ENCODE measurements at places on chromosomes 7 and 10.

GRCh38 chr7:128053023-128053422, 21.8 kb upstream of the LRRC4 start:
- no peak for DNase-seq

GRCh38 chr10:123746061-123746460, 79.9 kb downstream of the GPR26 start:
- no peak for DNase-seq

DNA sequence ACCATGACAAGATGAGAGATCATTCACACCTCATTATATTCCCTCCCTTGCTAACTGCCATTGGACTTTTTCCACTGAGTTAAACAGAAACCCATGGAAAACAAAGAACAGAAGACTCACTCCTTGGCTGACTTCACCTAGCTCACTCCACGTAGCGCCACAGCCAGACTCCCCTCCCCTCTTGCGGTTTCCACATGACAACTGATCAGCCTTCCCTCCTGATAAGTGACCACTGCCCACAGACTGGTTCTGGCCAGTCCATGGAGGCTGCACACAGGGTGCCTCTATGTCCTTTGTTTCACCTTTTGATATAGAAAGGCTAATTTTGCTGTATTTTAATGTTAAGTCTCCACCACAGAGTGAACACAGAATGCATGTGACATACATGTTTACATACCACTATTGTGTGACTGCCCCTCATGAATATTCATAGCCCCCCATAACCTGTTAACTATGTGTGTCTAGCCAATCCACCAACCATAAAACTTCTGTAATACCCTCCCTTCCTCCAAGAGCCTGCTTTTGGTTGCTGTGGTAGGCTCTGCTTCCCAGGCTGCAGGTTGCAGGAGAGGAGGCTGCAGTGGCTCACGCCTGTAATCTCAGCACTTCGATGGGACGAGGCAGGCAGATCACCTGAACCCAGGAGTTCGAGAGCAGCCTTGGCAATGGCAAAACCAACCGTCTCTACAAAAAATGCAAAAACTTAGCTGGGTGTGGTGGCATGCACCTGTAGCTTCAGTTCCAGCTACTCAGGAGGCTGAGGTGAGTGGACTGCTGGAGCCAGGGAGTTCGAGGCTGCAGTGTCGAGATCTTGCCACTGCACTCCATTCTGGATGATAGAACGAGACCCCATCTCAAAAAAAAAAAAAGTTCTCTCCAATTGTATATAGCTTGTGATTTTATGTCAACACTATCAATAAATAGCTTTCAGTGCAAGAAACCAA, 10.0 kb upstream of the IFIT5 start:
- no peak for DNase-seq

- DNase-seq: no peak
These were observed 146.3 kb downstream of the CHCHD3 start for GRCh38 chr7:132935608-132936007.

GRCh38 chr7:67696878-67697277, 700.2 kb downstream of the TYW1 start:
- no peak for DNase-seq

DNA sequence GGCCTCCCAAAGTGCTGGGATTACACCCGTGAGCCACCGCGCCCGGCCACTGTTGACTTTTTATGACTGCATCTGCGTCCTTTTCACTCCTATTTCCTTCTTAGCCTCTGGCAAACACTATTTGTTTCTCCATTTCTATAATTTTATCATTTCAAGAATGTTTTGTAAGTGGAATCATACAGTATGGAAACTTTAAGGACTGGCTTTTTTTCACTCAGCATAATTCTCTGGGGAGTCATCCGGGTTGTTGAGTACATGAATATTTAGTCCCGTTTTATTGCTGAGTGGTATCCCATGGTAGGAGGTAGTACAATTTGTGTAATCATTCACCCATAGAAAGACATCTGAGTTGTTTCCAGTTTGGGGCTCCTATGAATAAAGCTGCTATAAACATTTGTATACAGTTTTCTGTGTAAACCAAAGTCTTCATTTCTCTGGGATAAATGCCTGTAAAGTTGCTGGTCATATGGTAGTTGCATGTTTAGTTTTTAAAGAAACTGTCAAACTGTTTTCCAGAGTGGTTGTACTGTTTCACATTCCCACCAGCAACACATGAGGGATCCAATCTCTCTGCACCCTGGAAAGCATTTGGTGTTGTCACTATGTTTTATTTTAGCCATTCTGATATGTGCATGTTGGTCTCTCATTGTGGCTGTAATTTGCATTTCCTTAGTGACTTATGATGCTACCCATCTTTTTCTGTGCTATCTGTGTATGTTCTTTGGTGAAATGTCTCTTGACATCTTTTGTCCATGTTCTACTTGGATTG, 139.6 kb upstream of the EEPD1 start:
- no peak for DNase-seq

GRCh38 chr10:126429275-126429674, 41.0 kb upstream of the ADAM12 start:
- DNase-seq: no peak

GRCh38 chr7:155057076-155057475, 13.0 kb upstream of the HTR5A start:
- DNase-seq: no peak

DNA sequence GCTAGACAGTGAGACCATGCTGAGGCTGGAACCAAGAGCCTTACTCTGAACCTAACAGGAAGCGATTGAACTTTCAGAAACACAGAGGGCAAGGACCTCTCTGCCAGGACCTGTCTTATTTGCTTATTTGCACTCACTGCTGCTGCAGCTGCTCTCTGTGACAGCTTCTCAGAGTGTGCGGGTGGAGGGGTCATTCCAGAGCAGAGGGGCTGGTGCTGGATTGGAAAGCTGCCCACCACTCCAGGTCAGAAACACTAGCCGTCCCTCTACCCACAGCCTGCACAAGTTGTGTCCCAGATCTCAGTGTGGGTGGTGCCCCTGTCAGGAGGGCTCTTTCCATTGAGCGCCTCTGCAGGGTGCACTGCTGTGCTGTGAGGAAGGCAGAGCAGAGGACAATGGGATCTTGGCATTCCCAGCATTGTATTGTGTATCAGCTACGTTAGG, 126.2 kb downstream of the CCNY start:
- DNase-seq: no peak

GRCh38 chr10:62763155-62763554, 41.4 kb upstream of the ADO start:
- DNase-seq: no peak

DNA sequence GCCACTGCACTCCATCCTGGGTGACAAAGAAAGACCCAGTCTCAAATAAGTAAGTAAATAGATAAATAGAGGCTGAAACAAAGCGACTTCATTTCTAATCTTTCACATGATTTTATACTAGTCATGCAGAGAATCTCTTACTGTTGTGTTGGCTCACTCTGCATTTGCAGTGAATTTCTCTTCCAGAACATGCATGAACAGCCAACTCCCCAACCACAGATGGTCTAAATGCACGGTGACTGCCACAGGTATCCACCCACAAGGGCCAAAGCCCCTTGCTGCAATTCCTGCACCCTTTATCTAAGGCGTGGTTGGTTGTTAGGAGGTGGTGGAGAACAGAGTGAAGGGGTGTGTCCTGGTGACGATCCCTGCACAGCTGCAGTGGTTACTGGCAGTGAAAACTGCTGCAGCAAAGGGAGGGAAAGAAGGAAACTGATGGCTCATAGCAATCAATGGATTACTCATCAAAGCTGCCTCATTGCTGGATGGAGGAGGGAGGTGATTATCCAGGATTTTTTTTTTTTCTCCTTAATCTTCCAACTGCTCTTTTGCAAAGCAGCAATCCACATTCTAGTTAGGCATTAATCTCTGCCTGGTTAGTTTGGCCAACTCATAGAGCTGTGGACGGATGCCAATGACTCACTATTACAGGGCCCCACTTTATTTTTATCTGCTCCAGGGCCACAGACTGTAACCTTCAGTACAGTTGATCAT, 50.6 kb downstream of the PRTFDC1 start:
- DNase-seq: no peak

- no peak for DNase-seq
These were observed 88.3 kb downstream of the FAM107B start for GRCh38 chr10:14686356-14686755.

GRCh38 chr10:119041326-119041725, 11.8 kb downstream of the NANOS1 start:
- DNase-seq: no peak

DNA sequence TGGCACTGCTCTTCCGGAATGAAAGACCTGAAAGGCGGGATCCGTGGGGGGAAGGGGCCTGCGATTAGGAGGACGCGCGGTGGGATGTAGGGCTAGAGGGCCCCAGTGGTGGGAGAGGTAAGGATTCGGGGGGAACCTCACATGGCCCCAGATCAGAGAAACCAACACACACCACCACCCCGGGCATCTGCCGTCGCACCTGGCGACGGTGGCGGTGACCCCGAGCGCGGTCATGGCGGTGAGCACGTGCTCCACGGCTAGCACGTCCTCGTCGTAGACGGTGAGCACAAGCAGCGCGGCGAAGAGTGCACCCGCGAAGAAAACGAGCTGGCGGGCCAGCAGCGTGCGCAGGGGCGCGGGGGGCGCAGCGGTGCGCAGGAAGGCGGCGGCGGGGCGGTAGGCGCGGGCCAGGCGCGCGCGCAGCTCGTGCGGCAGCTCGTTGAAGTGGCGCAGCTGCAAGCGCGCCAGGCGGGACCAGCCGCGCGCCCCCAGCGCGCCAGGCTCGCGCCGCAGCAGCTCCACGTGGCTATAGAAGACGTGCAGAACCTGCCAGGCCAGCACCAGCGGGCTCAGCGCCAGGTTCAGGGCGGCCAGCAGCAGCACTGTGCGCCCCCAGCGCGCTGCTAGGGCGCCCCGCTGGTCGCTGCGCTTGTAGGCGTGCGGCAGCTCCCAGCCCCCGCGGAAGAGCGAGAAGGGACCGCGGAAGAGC, 5.7 kb downstream of the ATG9B start:
- DNase-seq: no peak

DNA sequence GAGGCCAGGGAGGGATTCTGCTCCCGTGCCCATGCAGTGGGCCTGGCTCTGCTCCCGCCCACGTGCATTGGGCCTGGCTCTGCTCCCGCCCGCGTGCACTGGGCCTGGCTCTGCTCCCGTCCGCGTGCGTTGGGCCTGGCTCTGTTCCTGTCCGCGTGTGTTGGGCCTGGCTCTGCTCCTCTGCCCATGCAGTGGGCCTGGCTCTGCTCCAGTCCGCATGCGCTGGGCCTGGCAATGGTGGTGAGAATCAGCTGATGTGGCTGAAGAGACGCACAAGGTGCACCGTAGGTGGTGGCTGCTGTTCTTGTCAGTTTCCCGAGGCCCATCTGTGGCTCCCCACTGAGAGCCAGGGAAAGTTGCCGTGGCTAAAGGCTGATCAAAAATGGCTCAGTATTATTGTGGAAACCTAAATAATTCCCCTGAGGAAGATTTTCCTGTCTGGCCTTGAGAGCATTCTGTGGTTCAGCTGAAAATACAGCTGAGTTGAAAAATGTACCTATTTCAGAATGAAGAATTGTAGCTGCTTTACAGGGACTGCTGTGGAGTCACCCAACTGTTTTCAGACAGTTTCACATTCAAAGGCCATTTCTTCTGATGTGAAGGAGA, 572.4 kb downstream of the GLRX3 start:
- no peak for DNase-seq

DNA sequence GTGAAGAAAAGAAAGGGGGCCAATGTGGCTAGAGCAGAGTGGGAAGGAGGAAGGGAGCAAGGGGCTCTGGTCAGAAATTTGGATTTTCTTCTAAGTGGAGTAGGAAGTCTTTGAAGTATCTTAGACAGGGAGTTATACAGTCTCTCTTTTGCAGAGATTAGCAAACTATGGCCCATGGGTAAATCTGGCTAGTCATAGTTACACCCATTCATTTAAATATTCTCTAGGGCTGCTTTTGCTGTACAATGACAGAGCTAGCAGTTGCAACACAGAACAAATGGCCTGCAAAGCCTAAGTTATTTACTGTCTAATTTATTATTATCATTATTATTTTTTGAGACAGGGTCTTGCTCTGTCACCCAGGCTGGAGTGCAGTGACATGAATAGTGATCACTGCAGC, 10.5 kb upstream of the LAMB4 start:
- no peak for DNase-seq

- no peak for DNase-seq
These were observed 2.1 kb upstream of the CREM start for GRCh38 chr10:35124540-35124939.

- no peak for DNase-seq
These were observed 66.1 kb upstream of the AQP1 start for GRCh38 chr7:30845426-30846135.

- DNase-seq: no peak
These were observed 46.4 kb downstream of the ABCB5 start for GRCh38 chr7:20661884-20662283.

- DNase-seq: no peak
These were observed 24.0 kb downstream of the OR9A2 start for GRCh38 chr7:143002898-143003297.

DNA sequence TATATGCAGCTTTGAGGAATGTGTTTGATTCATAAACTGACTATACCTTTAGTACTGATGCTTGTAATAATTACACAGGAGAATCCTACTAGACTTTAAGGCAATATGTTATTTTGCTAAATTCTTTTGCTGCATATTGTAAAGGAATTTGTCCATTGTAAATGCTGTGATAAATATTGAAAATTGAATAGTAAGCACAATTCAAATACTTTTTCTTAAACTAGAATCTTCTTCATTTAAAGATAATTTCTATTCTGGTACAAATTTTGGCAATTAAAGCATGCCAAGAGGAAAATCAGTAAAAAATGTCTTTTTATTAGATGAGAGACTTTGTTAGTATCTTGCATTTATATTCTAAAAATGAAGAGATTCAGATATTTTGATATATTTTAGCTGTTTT, 45.4 kb downstream of the SMNDC1 start:
- no peak for DNase-seq

GRCh38 chr7:77831481-77831880, 32.9 kb downstream of the PHTF2 start:
- peak; percentile 38 for DNase-seq

DNA sequence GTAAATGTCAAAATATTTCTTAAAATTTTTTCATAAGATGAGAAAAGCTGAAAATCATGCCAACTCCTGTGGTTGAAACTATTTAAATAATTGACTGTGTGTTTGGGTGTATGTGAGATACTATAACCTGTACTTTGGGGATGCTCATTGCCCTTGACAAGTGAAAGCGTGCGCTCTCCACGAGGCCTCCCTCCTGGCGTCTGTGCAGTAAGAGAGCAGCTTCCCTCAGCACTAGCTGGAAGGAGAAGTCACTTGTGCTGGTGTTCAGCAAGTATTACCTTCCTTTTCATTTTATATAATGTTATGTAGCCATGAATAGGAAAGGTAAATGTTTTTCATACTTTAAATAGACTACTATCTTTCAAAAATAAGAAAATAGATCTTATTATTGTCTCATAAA, 118.9 kb downstream of the ZEB1 start:
- no peak for DNase-seq

Measured in CD4-positive, alpha-beta T cell treated with Interleukin-4 for 4 hours (primary cell).